Stromal cell of bone marrow (primary cell): ENCODE measurements at places on chromosomes 2 and 18.

DNA sequence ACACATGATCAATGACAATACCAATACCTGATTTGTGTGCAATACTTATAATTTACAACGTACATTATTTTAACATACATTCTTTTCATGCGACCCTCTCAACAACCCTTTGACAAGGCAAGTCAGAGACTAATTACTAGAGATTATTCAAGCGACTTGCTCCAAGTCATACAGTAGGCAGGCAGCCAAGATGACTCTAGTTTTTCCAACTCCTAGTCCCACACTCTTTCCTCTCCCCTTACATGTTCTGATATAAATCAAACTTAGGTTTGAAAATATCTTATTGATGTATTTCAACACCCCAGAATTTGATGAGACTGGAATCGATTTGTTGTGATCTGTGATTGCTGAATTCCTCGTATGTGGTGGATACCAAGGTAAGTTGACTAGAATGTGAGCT lies 8.0 kb upstream of the CYP27C1 start:
- peak; percentile 48 for DNase-seq

GRCh38 chr2:58794916-58795315 lies 553.8 kb upstream of the FANCL start:
- no peak for DNase-seq

- no peak for DNase-seq
Measured at GRCh38 chr2:203914546-203915182, 21.9 kb upstream of the ICOS start.

- DNase-seq, result no peak
Measured at GRCh38 chr2:136765256-136766072, at the start of gene THSD7B. Gene THSD7B (plus strand): TSS chr2:136765545. CDS start chr2:136882179, 116,634 bp downstream.

DNA sequence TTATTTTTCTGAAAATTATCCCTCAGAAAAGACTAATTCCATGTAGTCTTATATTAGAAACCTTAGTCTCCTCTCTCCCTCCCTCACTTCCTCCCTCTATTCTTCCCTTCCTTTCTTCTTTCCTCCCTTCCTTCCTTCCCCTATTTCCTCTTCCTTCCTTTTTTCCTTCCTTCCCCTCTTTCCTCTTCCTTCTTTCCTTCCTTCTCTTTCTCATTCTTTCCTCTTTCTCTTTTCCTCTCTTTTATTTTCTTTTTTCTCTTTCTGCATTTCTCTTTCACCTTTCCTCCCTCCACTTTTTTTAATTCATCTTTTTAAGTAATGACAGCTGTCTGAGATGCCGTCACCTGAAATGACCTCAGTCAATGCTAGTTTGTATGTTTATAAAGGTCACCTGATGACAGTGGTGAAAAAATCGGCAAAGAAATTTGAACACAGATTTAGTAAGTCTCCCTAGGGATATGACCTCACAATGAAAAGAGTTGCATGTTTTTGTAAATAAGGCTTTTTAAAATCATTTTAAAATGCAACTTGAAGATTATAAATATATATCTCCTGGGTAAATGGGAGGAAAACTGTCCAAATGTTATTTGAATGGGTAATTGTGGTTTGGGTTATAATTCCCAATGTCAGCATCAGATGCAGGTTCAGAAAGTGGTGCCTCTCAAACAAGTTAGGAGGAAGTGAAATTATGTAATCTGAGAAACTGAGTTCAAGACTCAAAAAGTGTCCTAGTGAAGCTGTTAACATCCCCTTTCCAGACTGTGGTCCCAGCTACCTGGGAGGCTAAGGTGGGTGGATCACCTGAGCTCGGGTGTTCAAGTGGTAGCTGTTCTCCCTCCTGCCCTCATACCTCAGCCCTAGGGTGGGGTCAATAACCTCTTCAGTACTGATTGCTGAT lies 90.3 kb upstream of the ST3GAL5 start:
- peak; percentile 34 for DNase-seq
